ENCODE measurements at places on chromosomes 5 and 9. TPM values are rescaled to one million over a fixed set of nuclear protein-coding genes. Genes with fewer than 3 reads are reported as not detected.

- no peak overlapping the region for H3K4me3 ChIP-seq
- H3K27me3 ChIP-seq, result no peaks in the 10 kb centered on the region
- no peak for DNase-seq
- H3K4me1 ChIP-seq, result no peaks in the 10 kb centered on the region
- no peaks in the 10 kb centered on the region for H3K36me3 ChIP-seq
Measured at GRCh38 chr5:104891596-104891995, 1329.0 kb upstream of the NUDT12 start.

Gene SH3TC2
- total RNA-seq, result 1.4 TPM

Gene ZBED3
- 14.8 TPM for total RNA-seq

DNA sequence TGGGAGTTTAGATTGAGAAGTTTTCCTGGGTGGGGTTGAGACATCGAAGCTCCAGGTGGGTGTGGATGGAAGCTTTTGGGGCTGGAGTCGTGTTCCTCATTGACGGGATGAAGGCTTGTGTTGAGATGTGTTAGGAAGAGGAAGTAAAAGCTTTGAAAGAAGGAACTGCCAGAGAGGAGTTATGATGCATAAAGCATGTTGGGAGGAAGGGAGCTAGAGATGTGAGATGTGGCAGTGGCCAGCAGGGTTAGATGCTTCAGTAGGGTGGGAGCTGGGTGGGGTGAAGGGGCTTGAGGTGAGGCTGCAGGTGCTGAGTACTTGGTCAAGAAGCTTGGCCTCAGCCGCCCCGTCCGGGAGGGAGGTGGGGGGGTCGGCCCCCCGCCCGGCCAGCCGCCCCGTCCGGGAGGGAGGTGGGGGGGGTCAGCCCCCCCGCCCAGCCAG is 56.7 kb downstream of the HSPA4 start:
- no peak overlapping the region for H3K27ac ChIP-seq
- peaks cover 9% of the 10 kb centered on the region for H3K4me1 ChIP-seq
- DNase-seq, result no peak
- no peak overlapping the region for H3K4me3 ChIP-seq
- H3K27me3 ChIP-seq, result no peaks in the 10 kb centered on the region
- H3K36me3 ChIP-seq, result peaks cover 23% of the 10 kb centered on the region

DNA sequence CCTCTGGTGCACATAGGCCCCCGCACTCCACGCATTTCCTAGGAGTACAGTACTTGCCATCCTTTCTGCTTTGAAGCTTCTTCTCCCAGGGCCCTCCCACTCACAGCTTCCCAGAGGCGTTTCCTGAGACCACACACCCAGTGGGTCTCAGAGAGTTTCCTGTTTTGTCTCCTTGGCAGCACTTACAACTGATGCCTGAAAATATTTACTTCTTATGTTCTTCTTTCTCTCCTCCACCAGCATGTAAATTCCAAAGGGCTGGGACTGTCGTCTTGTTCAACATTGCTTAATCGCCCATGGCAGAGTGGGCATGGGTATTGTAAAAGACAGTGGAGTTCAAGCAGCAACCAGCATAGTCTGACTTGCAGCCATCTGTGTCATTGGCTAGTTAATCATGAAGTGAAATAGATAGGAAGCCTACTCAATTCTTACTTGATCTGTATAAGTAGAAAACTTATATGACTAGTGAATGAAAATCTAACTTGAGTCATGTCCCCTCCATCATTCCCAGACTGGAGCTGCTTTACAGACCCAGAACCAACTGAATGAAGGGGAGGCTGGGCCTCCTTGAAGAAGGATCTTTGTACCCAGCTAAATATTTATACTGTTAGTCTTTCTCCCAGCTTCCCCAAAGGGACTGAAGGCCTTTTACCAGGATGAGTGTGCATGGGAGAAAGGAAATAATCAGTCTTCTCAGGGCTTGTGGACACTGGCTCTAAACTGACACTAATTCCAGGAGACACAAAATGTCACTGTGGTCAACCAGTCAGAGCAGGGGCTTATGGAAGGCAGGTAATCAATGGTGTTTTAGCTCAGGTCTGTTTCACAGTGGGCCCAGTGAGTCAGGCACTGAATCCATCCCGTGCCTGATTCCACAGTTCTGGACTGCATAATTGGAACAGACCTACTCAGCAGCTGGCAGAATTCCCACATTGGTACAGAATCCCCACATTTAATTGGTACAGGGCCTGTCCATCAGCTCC is 116.4 kb downstream of the SV2C start:
- no peaks in the 10 kb centered on the region for H3K4me1 ChIP-seq
- H3K4me3 ChIP-seq, result no peak overlapping the region
- H3K36me3 ChIP-seq, result no peaks in the 10 kb centered on the region
- no peak for DNase-seq
- no peak overlapping the region for H3K27ac ChIP-seq
- H3K27me3 ChIP-seq, result no peaks in the 10 kb centered on the region

DNA sequence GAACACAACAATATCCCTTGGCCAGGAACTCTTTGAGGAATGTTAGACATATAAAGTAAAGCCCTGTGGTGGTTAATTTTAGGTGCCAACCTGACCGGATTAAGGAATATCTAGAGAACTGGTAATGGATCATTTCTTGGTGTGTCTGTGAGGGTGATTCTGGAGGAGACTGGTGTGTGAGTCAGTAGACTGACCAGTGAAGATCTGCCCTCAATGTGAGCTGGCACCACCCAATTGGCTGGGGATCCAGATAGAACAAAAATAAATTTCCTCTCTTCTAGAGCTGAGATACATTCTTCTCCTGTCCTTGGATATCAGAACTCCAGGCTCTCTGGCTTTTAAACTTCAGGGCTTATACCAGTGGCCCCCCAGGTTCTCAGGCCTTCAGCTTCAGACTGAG is 56.2 kb upstream of the TNPO1 start:
- no peaks in the 10 kb centered on the region for H3K4me1 ChIP-seq
- H3K27me3 ChIP-seq, result no peaks in the 10 kb centered on the region
- no peaks in the 10 kb centered on the region for H3K36me3 ChIP-seq

- H3K4me1 ChIP-seq, result no peaks in the 10 kb centered on the region
- DNase-seq, result no peak
- no peaks in the 10 kb centered on the region for H3K36me3 ChIP-seq
- no peak overlapping the region for H3K27ac ChIP-seq
- H3K4me3 ChIP-seq, result no peak overlapping the region
Measured at GRCh38 chr5:105684799-105685198, 1985.9 kb downstream of the EFNA5 start.

GRCh38 chr9:136857166-136857565 is 5.0 kb downstream of the MAMDC4 start:
- peaks cover 17% of the 10 kb centered on the region for H3K36me3 ChIP-seq
- H3K4me3 ChIP-seq, result no peak overlapping the region
- peaks cover 4% of the 10 kb centered on the region for H3K4me1 ChIP-seq
- H3K27ac ChIP-seq, result no peak overlapping the region
- no peak for DNase-seq

Gene GTF3C5
- total RNA-seq, result 41.7 TPM

DNA sequence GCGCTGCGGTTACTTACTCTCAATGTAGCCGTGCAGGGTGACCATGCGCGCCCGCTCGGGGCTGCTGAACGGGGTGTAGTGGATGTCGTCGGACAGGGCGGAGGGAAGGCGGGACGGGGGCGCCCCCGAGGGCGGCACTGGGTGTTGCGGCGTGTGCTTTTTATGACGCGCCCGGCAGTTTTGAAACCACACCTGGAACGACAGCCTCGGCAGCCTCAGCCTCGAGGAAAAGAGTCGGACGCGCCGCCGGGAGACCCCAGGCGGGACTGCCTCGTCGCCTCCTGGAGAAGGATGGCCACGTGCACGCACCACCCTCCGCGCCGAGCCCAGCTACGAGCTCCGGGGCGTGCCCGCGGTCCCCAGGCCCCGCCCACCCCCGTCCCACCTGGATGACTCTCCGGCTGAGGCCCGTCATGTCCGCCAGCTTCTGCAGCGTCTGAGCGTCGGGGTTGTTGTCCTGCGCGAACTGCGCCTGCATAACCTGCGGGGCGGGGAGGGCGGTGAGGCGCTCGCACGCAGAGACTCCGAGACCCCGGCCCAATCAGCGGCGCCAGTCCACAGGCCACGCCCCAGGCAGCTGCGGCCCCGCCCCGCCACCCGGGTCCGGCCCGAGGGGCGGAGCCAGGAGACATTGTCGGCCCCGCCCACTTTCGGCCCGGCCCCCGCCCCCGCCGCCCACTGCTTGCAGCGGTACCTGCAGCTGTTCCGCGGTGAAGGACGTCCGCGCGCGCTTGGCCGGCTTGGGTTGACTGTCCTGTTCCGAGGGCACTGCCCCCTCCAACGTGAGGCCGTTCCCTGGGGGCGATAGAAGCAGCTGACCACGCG is 15.0 kb downstream of the LHX6 start:
- DNase-seq, result peak; percentile 63
- peaks cover 6% of the 10 kb centered on the region for H3K4me1 ChIP-seq
- no peaks in the 10 kb centered on the region for H3K36me3 ChIP-seq
- no peak overlapping the region for H3K27ac ChIP-seq

DNA sequence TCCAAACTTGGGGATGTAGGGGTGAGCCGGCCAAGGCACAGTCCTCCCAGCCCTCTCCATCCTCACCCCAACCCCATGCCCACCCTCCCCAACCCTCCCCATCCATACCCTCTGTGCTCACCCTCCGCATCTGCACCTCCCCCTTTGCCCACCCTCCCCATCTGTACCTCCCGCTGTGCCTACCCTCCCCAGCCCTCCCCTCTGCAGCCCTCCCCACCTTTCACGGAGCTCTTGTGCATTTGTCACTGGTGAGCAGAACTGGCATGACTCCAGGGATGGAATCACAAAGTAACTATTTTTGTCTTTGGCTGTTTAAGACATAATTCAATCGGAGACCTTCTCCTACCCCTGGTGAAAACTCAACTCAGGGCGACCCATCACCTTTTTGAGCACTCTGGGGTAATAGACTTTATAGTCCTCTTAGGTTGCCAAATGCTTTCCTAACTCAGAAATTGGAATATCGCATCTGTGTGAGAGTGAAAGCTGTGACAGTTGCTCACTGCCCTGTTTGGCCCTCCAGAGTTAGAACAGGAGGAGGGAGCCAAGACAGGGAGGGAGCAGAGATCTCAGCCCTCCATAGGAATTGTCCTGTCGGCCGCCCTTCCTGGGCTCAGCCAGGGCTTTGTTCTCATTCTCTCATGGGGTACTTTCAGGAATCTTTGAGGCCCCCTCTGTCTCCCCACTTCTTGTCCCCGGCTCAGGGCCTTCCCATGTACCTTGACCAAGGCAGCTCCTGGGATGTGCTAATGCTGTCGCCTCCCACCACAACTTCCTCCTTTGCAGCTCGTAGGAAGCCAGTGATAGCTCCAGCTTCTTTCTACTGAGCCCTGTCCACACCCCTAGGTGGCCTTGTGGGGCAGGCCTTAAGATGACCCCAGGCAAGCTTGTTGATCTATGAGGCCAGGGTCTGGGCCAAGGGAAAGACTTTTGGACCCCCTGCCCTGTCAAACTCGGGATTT is 36.2 kb downstream of the OTULIN start:
- H3K4me3 ChIP-seq, result no peak overlapping the region
- peaks cover 48% of the 10 kb centered on the region for H3K36me3 ChIP-seq
- no peaks in the 10 kb centered on the region for H3K4me1 ChIP-seq
- H3K27ac ChIP-seq, result peak overlapping the region; percentile 6

Gene TLR4
- 45.9 TPM for total RNA-seq

GRCh38 chr5:58394339-58394738 is 65.5 kb downstream of the PLK2 start:
- H3K27ac ChIP-seq, result no peak overlapping the region
- no peak overlapping the region for H3K4me3 ChIP-seq
- no peak for DNase-seq
- H3K36me3 ChIP-seq, result no peaks in the 10 kb centered on the region
- no peaks in the 10 kb centered on the region for H3K27me3 ChIP-seq
- H3K4me1 ChIP-seq, result no peaks in the 10 kb centered on the region

DNA sequence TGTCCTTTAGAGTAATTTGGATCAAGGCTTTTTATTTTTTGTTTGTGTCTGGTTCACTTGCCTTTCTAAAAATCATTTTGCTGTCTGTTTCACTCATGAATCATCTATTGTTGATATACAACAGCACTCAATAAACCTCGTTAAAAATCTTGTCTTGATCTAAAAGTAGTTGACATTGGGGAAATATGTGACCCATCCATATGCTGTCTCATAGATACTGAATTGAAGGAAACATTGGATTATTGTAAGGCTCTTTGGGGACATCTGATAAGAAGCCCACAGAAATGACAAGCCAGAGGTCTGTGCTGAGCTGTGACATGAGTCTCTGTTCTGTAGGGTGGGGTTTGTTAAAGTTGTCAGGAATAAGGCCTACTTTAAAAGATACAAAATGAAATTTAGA is 208.0 kb downstream of the PDZD2 start:
- H3K4me1 ChIP-seq, result no peaks in the 10 kb centered on the region
- no peaks in the 10 kb centered on the region for H3K36me3 ChIP-seq
- H3K27me3 ChIP-seq, result no peaks in the 10 kb centered on the region

GRCh38 chr9:94157050-94157801 is 73.0 kb downstream of the PTPDC1 start:
- H3K36me3 ChIP-seq, result no peaks in the 10 kb centered on the region
- DNase-seq, result peak; percentile 76
- H3K4me3 ChIP-seq, result no peak overlapping the region
- H3K27me3 ChIP-seq, result no peaks in the 10 kb centered on the region
- no peak overlapping the region for H3K27ac ChIP-seq

Gene C9orf50
- total RNA-seq, result not detected

GRCh38 chr9:86829496-86830046 is 117.7 kb downstream of the GAS1 start:
- no peaks in the 10 kb centered on the region for H3K4me1 ChIP-seq
- H3K36me3 ChIP-seq, result no peaks in the 10 kb centered on the region
- H3K27me3 ChIP-seq, result no peaks in the 10 kb centered on the region
- H3K27ac ChIP-seq, result no peak overlapping the region

DNA sequence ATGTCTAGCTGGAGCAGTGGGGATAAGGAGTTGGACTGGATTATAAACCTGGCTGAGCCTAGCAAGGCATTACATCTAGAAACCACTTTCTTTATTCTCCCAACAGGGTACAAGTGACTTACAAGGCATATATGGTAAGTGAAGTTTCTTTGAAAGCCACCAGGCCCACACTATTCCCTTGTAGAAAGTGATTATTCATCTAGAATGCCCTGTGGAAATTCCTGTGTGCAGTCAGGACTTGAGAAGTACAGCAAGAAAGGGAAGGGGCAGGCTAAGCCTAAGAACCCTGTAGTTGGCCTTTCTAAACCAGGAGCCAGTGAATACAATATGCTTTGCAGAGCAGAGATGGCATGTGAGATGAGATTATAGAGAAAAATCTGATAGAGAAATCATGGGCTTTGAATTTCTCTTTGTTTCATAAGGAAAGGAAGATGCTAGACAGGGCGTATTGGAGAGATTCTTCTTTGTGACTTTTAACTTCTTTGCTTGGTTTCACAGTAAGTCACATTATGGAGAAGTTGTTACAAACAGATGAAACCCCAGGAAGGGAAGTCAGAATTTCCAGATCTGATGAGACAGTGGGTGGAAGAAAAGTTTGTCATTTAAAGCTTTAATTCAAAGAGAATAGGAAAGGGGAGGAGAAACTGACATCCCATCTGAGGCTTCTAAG is 321.7 kb downstream of the NDUFS4 start:
- H3K4me3 ChIP-seq, result no peak overlapping the region
- no peaks in the 10 kb centered on the region for H3K4me1 ChIP-seq
- H3K27ac ChIP-seq, result no peak overlapping the region
- no peak for DNase-seq
